ENCODE measurements at places on chromosomes 5 and 9. TPM values are rescaled to one million over a fixed set of nuclear protein-coding genes. Genes with fewer than 3 reads are reported as not detected.

The RBM18 gene
- 26.2 TPM for total RNA-seq

DNA sequence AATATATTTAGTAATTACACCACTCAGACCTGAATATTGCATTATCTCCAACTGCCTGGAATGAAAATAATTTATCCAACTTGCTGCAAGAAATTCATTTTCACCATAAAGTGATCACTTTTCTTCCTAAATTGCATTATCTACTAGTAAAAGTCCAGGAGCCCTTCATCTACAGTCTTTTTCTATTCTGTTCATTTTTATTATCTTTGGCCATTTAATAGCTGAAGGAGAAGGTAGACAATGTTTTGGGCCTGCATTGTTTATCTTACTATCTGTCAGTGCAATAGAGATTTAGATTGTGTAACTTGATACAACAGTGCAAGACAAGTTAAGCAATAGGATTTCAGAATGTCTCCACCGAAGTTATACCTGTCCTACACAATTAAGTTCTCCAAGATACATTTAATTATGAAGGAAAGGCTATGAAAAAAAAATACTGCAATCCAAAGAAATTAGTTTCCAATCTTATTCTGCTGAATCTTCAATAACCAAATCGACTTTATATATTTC lies 1339.7 kb upstream of the CDH6 start:
- H3K27me3 ChIP-seq: no peaks in the 10 kb centered on the region
- H3K36me3 ChIP-seq: peaks cover 5% of the 10 kb centered on the region
- H3K27ac ChIP-seq: no peak overlapping the region
- H3K4me3 ChIP-seq: no peak overlapping the region
- H3K4me1 ChIP-seq: no peaks in the 10 kb centered on the region

DNA sequence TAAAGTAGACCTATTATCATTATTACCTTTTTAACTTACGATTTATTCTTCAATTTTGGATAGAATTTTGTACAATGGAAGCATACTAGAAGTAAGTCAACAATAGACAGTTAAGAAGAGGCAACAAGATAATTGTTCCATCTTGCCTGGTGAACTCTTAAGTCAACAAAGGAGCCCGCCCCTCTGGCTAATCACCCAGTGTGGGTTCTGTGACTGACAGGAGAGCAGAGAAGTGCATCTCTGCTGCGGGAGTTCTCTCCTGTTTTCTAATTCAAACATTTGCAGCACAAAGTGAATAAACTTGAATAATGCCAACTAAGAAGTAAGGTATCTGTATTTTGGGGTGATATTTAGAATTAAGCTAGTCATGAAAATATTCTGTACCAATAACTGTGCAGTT lies 6.7 kb upstream of the ISL1 start:
- peaks cover 39% of the 10 kb centered on the region for H3K4me1 ChIP-seq
- peaks cover 7% of the 10 kb centered on the region for H3K27me3 ChIP-seq
- no peak overlapping the region for H3K27ac ChIP-seq
- H3K36me3 ChIP-seq: no peaks in the 10 kb centered on the region
- H3K4me3 ChIP-seq: no peak overlapping the region

GRCh38 chr5:32445831-32446614 lies 1.5 kb upstream of the ZFR start:
- peak overlapping the region; percentile 8 for H3K4me3 ChIP-seq
- H3K36me3 ChIP-seq: peaks cover 19% of the 10 kb centered on the region
- no peak for DNase-seq
- peaks cover 3% of the 10 kb centered on the region for H3K27me3 ChIP-seq

The SUSD3 gene
- total RNA-seq: 1.0 TPM

DNA sequence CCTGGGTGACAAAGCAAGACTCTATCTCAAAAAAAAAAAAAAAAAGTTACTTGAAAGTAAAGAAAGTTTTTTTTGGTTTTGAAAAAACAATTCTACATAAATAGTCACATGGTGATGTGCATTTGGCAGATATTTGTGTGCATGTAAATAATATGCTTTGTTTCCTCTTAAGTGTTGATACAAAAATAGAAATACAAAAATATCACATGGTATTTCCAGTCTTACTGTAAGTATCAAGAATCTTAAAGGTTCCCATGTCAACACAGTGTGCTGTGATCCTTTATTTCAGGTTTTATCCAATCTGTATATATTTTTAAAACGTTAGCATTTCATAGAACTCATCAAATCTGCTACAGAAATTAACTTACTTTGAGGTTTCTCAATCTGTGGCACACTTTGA lies 521.9 kb downstream of the TLE4 start:
- no peak overlapping the region for H3K4me3 ChIP-seq
- peaks cover 6% of the 10 kb centered on the region for H3K27me3 ChIP-seq
- H3K4me1 ChIP-seq: no peaks in the 10 kb centered on the region
- H3K36me3 ChIP-seq: no peaks in the 10 kb centered on the region
- H3K27ac ChIP-seq: no peak overlapping the region
